ENCODE measurements at places on chromosomes 7 and 10.

- no peak for DNase-seq
Observed at GRCh38 chr10:68074031-68074774, 880 bp downstream of the HERC4 start.

DNA sequence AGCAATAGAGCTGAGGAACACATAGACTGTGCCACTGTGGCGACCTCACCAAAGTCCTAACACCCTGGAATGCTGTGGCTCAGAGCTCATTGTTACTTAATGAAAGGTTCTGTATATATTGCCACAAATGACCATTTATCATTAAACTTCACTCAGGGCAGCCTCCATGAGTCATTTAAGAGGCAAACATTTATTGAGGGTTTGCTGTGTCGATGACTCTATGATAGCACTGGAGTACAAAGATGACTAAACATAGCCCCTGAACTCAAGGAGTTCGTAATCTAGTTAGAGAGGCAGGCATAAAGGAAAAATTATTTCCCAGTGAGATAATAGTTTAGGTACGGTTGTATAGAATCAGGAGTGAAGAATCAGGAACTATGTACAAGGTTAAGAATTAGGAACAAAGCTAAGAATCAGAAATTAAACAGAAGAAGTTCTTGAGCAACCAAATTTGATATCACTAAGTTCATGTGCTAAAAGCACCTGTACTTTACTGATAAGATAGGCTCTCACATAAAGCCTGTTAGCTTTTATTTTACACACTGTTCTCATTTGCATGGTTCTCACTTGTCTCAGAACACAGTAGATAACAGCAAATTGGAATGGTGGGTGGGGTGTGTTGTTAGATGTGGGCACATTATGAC is 7.9 kb downstream of the ENTPD7 start:
- DNase-seq: no peak

DNA sequence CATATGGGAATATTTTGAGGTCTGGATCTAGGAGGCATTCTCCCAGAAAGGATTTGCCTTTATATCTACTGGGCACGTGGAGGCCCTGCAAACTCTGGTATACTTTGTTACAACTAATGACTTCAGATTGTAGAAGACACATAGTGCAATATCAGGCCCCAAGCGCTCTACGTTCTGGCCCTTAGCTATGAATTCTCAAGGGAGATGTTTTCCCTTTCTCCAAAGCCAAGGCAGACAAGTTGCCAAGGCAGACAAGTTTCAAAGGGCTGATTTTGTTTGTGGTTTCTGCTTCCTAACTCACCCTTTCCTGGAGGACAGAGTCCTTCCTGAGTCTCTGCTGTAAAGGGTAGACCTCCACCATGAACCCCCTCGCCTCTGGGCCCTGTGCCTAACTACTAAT is 99.4 kb upstream of the CTTNBP2 start:
- no peak for DNase-seq

- DNase-seq: no peak
Observed at GRCh38 chr7:119969054-119969453, 303.9 kb upstream of the KCND2 start.

DNA sequence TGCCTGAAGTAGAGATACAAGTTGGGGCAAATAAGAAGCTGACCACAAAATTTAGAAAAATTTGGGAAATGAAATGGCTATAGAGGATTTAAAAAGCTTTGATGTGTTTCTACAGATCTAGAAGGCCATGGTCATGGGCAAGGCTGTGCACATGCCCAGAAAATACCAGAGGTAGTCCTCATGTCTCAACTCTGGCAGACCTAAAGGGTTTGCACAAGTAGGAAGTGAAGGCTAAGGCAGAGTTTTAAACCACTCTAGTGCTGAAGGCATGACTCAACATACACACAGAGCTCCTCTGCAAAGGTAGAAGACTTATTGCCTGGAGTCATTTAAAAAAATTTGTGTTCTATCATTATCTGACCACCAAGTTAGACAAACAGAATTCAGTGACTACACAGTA is 364.6 kb downstream of the CCSER2 start:
- DNase-seq: no peak

- DNase-seq: no peak
Observed at GRCh38 chr10:36269222-36269621, 627.1 kb upstream of the FZD8 start.

DNA sequence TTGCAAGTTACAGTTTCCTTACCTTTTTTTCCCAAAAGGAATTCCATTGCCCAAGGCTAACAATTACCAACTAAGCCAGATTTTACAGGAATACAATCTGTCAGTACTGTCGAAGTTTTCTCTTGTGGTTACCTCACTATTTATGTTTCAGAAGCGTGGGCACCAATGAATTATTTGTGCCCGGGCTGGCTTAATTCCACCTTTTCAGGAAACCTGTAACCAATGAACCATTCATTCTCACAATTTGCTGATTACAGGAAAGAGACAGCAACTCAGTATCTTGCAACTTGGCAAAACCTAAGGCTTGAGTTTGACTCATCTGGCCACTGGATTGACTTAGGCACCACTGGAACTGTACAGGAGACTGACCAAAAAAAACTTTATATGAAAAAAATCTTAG is 485.6 kb downstream of the INHBA start:
- DNase-seq: no peak

DNA sequence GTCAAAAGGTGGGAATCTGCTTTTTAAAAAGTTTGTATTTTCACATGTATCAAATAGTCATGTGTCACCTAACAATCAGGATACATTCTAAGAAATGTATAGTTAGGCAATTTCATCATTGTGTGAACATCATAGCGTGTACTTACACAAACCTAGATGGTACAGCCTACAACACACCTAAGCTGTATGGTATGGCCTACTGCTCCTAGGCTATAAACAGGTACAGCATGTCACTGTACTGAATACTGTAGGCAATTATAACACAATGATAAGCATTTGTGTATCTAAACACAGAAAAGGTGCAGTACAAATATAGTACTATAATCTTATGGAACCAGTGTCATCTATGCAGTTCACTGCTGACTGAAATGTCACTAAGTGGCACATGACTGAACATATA is 17.8 kb downstream of the COA1 start:
- DNase-seq: no peak

DNA sequence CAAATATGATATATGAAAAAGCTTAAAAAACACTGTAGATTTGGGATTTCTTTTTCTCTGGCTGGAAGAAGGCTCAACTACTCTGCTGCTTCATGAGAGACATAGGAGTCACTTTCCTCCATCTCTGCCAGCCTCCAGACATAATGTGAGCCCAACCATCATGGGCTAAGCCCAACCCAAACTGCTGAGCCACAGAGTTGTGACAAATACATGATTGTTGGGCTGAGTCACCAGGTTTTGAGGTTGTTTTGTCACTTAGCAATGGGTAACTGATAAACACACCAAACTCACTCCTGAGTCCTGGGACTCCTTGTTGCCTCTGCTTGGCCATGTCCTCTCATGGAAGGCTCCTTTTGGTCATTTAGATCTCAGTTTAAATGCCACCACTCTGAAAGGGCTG is 381.8 kb upstream of the FZD8 start:
- no peak for DNase-seq

GRCh38 chr10:76393875-76394706 is 962.7 kb downstream of the LRMDA start:
- DNase-seq: no peak

GRCh38 chr7:66629222-66630062 is 761 bp downstream of the KCTD7 start:
- DNase-seq: no peak

DNA sequence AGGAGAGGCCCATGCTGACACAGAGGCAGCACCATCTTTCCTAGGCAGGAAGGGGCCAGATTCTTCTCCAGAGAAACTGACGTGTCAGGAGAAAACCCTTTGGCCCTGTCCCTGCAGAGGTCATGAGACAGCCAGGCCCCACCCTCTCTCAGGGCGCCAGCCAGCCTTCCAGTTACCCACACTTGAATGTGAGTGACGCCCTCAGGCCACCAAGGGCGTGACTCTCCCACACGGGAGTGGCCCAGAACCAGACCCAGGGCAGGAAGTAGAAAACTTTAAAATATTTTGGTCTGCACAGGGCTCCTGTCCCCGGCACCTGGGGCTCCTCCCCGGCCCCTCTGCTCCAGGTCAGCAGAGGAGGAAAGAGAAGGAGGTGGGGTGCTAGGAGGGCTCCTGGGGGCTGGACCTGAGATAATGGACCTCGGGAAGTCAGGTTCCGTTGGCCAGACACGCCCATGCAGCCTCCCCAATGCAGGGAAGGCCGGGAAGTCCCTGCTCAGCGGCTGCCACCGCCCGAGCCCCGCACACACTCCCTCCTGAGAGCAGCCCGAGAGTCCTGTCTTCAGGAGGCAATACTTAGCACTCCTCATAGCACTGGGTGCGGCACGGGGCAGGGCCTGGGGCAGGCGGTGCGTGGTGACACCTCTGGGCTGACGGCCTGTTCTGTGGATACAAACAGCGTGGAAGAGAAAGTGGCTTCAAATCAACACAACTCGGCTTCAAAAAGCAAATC is 67.0 kb upstream of the CFAP46 start:
- DNase-seq: no peak

Data from stimulated activated CD8-positive, alpha-beta memory T cell treated with anti-CD3 and anti-CD28 coated beads, Interleukin-7, amount 100 ng/mL, for 48 hours (primary cell).